ENCODE measurements at places on chromosomes 13 and 19. TPM values are rescaled to one million over a fixed set of nuclear protein-coding genes. Genes with fewer than 3 reads are reported as not detected.

The LYL1 gene
- 6.3 TPM for total RNA-seq

The UBE2S gene
- 33.2 TPM for total RNA-seq

The FCHO1 gene
- 0.71 TPM for total RNA-seq

The SPTBN4 gene
- total RNA-seq = 6.1 TPM

The GARIN5A gene
- 1.3 TPM for total RNA-seq

The CYP4F11 gene
- 0.82 TPM for total RNA-seq

The CACNG6 gene
- not detected for total RNA-seq

DNA sequence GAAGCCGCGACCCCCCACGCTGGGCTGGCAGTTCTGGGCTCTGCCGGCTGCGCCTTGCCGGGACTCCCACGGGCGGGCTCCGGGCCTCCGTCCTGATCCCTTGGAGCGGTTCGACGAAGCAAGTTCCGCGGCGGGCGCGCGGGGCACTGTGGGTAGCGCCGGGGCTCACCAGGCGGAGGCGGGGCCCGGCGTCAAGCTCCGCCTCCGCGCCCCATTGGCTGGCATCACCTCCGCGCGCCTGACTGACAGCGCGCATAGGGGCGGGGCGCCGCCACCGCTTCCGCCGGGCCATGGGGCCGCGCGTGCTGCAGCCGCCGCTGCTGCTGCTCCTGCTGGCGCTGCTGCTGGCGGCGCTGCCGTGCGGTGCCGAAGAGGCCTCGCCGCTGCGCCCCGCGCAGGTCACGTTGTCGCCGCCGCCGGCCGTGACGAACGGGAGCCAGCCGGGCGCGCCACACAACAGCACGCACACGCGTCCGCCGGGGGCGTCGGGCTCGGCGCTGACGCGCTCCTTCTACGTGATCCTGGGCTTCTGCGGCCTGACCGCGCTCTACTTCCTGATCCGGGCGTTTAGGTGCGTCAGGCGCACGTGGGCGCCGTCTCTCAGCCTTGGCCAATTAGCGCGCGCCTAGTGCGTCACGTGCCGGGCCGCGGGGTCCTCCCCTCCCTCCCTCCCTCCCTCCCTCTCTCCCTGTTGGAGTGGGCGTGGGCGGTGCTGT, at the start of gene FAM174C:
Gene FAM174C, plus strand, starts transcription at position 271 of the 716 bp plus-strand sequence. Its CDS starts 20 bp downstream, at position 291.
- no peaks in the 10 kb centered on the region for H3K27me3 ChIP-seq
- peaks cover 71% of the 10 kb centered on the region for H3K4me1 ChIP-seq
- DNase-seq = peak; percentile 95

GRCh38 chr19:3274942-3275582, 50.6 kb downstream of the CELF5 start:
- peaks cover 7% of the 10 kb centered on the region for H3K4me1 ChIP-seq
- H3K36me3 ChIP-seq = no peaks in the 10 kb centered on the region
- H3K27ac ChIP-seq = no peak overlapping the region
- no peak for DNase-seq

DNA sequence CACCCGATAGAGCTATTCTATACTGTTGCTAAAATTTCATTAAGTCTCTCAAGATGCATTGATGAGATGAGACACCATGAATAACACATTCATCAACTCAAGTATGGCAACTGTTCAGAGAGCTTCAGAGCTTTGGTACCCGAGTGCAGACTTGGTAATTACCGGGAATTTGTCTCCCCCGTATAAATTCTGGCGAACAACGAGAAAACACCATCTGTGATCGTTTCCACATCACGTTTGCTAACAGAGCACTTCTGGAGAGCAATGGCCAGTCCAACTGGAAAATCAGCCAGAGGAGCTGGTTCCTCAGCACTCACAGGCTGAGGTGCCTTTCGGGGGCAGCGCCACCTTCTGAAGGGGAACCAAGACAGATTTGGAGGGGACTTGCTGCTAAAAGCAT, 40.2 kb downstream of the SUGP2 start:
- no peak overlapping the region for H3K27ac ChIP-seq
- H3K36me3 ChIP-seq = peaks cover 45% of the 10 kb centered on the region
- H3K27me3 ChIP-seq = no peaks in the 10 kb centered on the region
- no peak overlapping the region for H3K4me3 ChIP-seq
- H3K4me1 ChIP-seq = peaks cover 13% of the 10 kb centered on the region

DNA sequence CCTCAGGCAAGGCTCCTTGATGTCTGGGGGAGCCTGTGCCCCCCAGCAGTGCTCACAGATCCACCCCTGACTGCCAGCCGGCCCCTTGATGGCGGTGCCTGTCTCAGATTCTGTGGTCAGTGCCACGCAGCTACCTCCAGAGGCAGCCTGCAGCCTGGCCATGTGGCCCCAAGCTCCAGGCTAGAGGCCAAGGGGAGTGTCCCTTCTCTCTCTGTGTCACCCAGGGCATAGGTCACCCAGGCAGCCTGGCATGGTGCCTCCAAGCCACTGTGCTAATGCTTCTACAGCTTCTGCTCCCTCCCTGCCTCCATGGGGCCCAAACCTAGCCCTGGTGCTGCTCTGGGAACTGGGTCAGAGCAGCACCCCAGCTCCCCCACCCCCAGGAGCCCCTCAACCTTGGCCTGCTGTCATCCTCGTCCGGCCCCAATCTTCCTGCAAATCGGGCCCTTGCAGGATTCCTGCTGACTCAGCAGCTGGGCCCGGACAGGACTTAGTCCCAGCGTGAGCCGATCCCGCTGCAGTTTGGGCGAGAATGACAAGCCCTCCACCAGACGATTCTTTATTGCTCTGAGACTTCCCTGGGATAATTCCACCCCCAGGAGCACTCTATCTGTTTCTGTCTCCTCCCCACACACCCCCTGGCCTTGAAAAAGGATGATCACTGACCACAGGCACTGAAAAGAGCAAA, 2.8 kb upstream of the ARL11 start:
- H3K4me1 ChIP-seq = peaks cover 48% of the 10 kb centered on the region
- no peaks in the 10 kb centered on the region for H3K27me3 ChIP-seq

- H3K4me3 ChIP-seq = no peak overlapping the region
- H3K4me1 ChIP-seq = no peaks in the 10 kb centered on the region
- no peaks in the 10 kb centered on the region for H3K27me3 ChIP-seq
- H3K36me3 ChIP-seq = no peaks in the 10 kb centered on the region
- DNase-seq = no peak
- H3K27ac ChIP-seq = no peak overlapping the region
Observed at GRCh38 chr13:76379341-76380105, 506.7 kb downstream of the KCTD12 start.

DNA sequence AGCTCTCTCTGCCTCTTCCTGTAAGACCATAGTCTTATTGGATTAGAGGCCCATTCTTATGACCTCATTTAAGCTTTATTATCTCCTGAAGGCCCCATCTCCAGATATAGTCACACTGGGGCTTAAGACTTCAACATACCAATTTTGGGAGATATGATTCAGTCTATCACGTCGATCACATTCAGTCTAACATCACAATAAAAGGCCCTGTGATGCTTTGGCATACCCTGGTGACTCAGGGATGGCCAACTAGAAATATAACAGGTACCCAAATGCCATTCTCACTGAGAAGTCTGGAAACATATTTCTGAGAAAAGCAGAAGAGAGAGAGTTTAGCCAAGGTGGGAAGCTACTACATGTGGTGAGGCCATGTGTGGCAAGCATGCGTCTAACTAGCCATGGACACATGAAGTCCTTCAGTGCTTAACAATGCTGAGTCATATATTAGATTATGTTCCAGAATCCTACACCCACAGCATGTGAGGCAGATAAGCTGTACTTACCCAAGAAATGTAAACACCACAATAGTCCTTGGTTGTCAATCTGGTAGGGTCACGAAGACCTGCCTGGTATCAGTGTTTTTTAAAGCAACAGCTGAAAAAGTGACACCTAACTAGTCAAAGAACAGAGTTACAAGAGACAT, 485.1 kb downstream of the FOXO1 start:
- no peak for DNase-seq
- H3K27ac ChIP-seq = no peak overlapping the region
- peaks cover 18% of the 10 kb centered on the region for H3K4me1 ChIP-seq
- no peaks in the 10 kb centered on the region for H3K27me3 ChIP-seq
- H3K4me3 ChIP-seq = no peak overlapping the region

- no peak overlapping the region for H3K4me3 ChIP-seq
- peaks cover 28% of the 10 kb centered on the region for H3K27me3 ChIP-seq
- DNase-seq = no peak
- H3K4me1 ChIP-seq = no peaks in the 10 kb centered on the region
- H3K27ac ChIP-seq = no peak overlapping the region
Observed at GRCh38 chr19:39052846-39053245, 20.5 kb upstream of the FBXO27 start.

DNA sequence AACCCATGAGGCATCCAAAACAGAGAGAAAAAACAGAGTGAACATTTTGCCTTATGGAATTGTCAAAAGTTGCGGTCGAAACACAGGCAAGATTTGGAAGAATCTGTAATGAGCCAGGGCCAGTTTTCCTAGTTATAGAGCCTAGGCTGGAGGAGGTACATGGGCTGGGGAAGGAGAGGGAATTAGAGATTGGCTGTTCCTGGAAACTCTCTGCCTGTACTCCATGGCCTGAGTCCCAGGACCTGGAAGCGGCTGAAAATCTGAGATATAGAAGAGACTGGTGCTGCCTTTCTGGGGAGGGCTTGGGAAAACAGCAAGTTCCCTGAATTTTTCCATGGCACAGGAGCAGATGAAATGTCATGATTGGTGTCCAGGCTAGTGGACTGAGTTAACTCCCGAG, 122.8 kb upstream of the KLF12 start:
- no peak overlapping the region for H3K27ac ChIP-seq
- no peaks in the 10 kb centered on the region for H3K36me3 ChIP-seq
- peak overlapping the region; percentile 23 for H3K4me3 ChIP-seq

DNA sequence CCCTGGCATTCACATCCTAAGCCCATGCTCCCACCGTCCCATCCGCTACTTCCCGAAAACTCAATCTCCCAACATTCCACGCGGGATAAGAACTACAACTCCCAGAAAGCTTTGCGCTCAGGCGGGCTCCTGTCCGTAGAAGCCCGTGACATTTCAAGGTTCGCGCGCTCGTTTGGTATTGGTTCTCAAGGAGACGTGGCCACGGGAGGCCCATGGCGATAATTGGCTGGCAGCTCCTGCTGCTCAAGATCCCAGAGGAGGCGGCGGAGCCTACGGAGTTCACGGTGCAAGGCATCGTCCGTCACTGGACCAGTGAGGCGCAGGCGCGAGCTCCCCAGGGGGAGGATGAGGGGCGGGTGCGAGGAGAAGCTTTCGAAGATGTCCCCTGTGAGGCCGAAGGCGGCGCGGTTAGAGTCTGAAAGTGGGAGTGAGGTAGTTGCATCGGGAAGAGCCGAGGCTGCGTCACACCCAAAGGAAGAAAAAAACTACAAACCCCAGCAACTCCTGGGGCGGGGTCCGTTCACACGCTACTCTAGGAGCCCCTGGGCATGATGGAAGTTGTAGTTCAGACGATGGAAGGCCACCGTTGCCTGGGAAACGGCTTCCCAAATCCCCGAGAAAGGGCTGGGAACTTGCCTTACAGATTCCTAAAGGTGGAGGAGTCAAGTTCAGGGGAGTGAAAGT, 1.2 kb upstream of the MAMSTR start:
- peak; percentile 98 for DNase-seq
- no peaks in the 10 kb centered on the region for H3K27me3 ChIP-seq
- peak overlapping the region; percentile 90 for H3K27ac ChIP-seq

GRCh38 chr13:30319655-30320054, 12.3 kb upstream of the KATNAL1 start:
- no peak overlapping the region for H3K4me3 ChIP-seq
- peaks cover 46% of the 10 kb centered on the region for H3K4me1 ChIP-seq
- no peak overlapping the region for H3K27ac ChIP-seq
- H3K27me3 ChIP-seq = no peaks in the 10 kb centered on the region
- no peaks in the 10 kb centered on the region for H3K36me3 ChIP-seq
- DNase-seq = no peak

DNA sequence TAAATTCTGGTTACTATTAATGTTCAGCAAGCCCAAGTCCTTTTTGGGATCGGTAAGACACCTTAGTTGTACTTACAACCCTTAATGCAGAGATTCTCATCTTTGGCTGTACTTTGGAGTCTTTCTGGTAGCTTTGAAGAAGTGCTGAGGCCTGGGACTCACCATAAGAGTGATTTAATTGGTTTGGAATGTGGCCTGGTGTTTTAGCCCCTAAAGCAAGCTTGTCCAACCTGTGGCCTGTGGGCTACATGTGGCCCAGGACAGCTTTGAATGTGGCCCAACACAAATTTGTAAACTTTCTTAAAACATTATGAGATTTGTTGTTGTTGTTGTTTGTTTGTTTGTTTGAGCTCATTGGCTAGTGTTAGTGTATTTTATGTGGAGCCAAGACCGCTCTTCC, 215.3 kb downstream of the ZIC5 start:
- H3K27ac ChIP-seq = no peak overlapping the region
- no peak for DNase-seq
- no peaks in the 10 kb centered on the region for H3K27me3 ChIP-seq
- H3K4me1 ChIP-seq = no peaks in the 10 kb centered on the region
- H3K4me3 ChIP-seq = no peak overlapping the region
- H3K36me3 ChIP-seq = no peaks in the 10 kb centered on the region

DNA sequence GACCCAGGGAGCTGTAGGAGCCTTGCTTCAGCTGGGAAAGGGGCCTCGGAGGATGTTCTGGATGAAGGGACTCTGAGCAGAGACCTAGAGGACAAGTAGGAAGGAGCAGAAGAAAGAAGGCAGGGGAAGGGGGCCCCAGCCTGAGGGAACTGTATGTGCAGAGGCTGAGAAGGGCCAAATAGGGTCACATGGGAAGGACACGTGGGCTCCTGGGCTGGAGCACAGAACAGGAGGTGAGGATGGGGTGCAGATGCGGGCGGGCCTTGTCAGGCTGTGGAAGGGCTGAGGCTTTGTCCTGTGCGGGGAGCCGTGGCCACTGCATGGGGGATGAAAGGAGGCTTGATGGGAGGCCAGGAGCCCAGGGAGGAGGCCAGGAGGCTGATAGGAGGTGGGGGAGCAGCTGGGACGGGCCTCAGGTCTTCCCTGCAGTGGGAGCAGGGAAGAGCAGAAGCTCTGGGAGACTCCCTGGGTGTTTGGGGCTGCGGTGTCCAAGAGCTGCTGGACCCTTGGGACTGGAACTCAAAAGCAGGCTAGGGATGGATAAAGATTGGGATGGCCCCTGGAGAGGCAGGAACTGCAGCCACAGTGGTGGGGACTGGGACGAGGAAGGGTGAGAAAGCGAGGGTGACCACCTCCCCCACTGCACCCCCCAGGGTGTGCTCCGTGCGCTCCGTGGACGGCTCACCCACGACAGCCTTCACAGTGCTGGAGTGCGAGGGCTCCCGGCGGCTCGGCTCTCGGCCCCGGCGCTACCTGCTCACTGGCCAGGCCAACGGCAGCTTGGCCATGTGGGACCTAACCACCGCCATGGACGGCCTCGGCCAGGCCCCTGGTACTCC, 11.4 kb upstream of the LTBP4 start:
- H3K27me3 ChIP-seq = no peaks in the 10 kb centered on the region
- no peak overlapping the region for H3K27ac ChIP-seq
- H3K4me3 ChIP-seq = no peak overlapping the region

- H3K27me3 ChIP-seq = no peaks in the 10 kb centered on the region
- H3K4me1 ChIP-seq = peaks cover 63% of the 10 kb centered on the region
- H3K4me3 ChIP-seq = no peak overlapping the region
- no peak for DNase-seq
- H3K36me3 ChIP-seq = peaks cover 19% of the 10 kb centered on the region
Observed at GRCh38 chr19:35752746-35753350, 4.0 kb downstream of the HSPB6 start.

- no peak overlapping the region for H3K4me3 ChIP-seq
- peaks cover 5% of the 10 kb centered on the region for H3K36me3 ChIP-seq
Observed at GRCh38 chr13:99075268-99076191, 97.7 kb upstream of the DOCK9 start.

- H3K4me1 ChIP-seq = no peaks in the 10 kb centered on the region
- H3K27me3 ChIP-seq = no peaks in the 10 kb centered on the region
- no peak overlapping the region for H3K4me3 ChIP-seq
- no peak overlapping the region for H3K27ac ChIP-seq
- DNase-seq = no peak
Observed at GRCh38 chr13:104785952-104786351, 1719.7 kb upstream of the SLC10A2 start.

All from left ventricle myocardium inferior (tissue), 1 donor.